ENCODE measurements at places on chromosomes 12 and 14.

DNA sequence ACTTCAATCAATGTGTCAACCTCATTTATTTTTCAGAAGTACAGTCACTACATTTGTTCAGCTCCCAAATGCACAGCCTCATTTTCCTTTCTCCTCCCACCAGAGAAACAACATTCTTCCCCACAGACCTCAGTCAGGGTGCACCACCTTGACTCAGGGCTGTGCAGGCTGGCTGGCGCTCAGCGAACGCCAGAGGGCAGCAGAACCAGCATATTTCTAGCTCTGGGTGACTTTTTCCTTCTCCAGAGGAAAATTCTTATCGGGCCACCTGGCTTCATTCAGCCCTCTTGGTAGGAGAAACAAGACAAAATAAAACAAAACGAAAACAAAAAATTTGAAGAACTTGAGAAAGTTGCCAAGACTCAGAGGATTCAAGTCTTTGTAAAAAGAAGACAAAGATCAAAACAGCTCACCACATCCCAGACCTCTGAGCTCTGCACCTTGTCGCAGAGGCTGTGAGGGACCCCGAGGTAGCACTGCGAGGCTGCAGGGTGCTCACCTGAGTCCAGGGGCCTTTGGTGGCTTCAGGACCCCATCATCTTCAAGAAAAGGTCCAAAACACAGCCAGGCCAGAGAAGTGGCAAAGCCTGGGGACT lies 33.7 kb downstream of the PAH start:
- no peak overlapping the region for H3K27ac ChIP-seq
- H3K4me1 ChIP-seq: peaks cover 4% of the 10 kb centered on the region
- peaks cover 29% of the 10 kb centered on the region for H3K27me3 ChIP-seq
- no peaks in the 10 kb centered on the region for H3K36me3 ChIP-seq
- no peak overlapping the region for H3K4me3 ChIP-seq

DNA sequence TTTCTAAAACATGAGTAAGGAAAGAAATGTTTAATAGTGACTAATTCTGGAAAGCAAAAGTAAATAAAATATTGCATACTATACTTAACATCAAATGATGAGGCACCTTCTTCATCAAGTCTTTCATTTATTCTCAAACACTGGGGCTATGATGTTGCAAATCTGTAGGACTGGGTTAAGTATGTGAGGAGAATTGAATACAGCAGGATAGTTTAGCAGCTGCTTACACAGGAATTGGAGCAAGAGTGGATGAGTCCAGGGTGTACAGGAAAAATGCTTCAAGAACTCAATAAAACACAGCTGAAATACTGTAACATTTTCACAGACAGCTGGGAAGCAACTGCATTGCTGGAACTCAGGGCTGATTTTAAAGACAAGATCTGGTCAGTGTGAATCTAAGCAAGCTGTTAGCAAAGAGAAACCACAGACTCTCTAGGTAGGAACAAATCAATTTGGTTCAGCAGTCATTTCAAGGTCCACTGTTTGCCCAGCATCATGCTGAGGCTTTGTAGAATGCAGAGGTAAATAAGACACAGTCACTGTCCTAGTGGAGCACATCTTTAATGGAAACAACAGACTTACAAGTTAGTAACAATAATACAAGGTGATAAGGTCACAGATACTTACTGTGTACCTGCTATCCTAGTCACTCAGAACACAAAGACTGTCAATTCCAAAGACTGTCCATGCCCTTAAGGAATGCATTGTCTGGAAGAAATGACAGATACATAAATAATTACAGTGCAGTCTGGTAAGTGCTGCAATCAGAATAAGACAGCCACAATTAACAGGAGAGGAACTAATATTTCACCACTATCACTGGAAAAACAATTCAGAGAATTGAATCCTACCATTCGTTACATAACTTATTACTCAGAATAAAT lies 96.8 kb upstream of the DACT1 start:
- H3K27ac ChIP-seq: no peak overlapping the region
- peaks cover 12% of the 10 kb centered on the region for H3K36me3 ChIP-seq
- no peak for DNase-seq
- peaks cover 6% of the 10 kb centered on the region for H3K4me1 ChIP-seq

GRCh38 chr12:8035440-8036010 lies 3.0 kb downstream of the FOXJ2 start:
- no peak for DNase-seq
- peaks cover 4% of the 10 kb centered on the region for H3K36me3 ChIP-seq
- peak overlapping the region; percentile 94 for H3K4me3 ChIP-seq
- no peaks in the 10 kb centered on the region for H3K27me3 ChIP-seq
- peaks cover 64% of the 10 kb centered on the region for H3K4me1 ChIP-seq

DNA sequence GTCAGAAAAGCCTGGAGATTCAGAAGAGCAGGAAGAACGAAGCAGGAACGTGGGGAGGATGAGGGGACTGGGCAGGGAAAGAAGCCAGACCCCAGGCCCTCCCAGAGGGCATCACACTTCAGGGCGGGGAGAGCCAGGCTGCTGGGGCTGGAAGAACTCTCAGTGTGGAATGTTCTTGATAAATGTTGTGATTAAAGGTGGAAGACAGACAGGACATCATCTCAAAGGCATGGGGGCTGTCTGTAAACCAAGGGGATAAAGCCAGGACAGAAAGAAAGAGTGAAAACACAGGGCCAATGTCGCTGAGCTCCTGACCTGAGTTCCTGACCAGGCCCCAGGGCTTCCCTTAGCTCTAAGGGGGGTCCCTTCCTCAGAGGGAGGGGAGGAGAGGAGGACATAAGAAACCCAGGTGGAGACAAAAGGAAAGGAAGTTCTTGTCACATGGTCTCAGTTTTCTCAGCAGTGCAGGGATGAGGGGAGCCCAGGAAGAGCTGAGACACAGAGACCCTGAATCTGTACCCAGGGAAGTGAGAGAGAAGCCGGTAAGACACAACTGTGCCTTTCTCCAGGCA lies 56.3 kb downstream of the SETD3 start:
- no peak for DNase-seq
- peaks cover 6% of the 10 kb centered on the region for H3K36me3 ChIP-seq
- H3K27ac ChIP-seq: peak overlapping the region; percentile 94
- H3K4me1 ChIP-seq: peaks cover 24% of the 10 kb centered on the region

DNA sequence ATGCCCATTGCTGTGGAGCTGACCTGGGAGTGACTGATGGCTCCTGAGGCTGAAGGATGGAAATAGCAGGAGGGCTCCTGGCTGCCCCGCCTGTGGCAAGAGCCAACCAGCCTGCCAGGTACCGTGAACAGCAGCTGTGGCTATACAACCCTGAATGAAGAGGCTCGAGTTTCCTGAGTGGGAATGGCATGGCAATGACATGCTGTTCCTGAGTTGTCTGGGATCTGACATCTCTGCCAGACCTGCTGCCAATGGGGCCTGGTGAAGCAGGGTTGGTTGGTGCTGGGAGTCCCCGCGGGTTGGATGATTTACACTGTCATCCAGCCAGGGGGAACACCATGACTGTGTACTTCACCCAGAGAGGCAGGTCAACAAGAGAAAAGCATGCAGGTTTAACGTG lies 31.8 kb upstream of the LRRC10 start:
- no peak overlapping the region for H3K27ac ChIP-seq
- no peak overlapping the region for H3K4me3 ChIP-seq
- peaks cover 10% of the 10 kb centered on the region for H3K27me3 ChIP-seq
- no peak for DNase-seq
- no peaks in the 10 kb centered on the region for H3K36me3 ChIP-seq

GRCh38 chr12:46384451-46385309 lies 12.1 kb upstream of the SLC38A2 start:
- H3K4me3 ChIP-seq: peak overlapping the region; percentile 91
- no peaks in the 10 kb centered on the region for H3K27me3 ChIP-seq
- DNase-seq: no peak
- peak overlapping the region; percentile 93 for H3K27ac ChIP-seq

DNA sequence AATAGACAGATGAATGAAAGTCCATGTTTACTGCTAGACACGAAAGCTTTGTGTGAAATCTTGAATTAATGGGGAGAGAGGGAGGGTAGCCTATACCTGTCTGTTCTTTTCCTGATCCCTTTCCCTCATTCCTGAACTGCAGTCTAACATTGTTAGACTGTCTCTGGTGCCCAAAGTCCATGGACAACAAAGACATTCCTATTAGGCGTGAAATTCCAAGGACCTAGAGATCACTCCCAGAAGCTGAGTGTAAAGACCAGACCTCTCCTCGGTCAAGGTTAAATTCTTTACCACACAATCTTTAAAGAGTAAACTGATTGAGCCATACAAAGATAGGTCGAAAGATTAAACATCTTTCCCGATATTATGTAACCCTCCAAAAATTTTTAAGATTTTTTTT lies 270.7 kb upstream of the GARIN2 start:
- no peak for DNase-seq
- no peaks in the 10 kb centered on the region for H3K27me3 ChIP-seq

DNA sequence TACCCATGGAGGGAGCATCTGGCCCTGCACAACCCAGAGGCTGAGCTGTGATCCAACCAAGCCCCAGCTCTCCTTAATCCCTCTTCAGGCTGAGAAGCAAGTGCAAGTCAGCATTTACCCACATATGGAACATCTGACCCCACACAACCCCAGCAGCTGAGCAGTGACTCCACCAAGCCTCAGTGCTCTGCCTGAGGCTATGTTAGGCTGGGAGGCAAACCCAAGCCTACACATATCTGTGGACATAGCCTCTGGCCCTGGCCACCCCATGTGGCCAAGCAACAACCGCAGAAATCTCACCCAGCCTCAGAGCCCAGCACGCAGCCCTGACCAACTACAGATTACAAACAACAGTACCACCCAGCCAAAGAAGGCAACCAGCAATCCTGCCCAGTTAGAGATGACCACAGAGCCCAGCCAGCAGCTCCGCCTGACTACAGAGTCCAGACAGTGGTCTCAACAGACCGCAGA lies 142.8 kb downstream of the NUAK1 start:
- H3K4me1 ChIP-seq: no peaks in the 10 kb centered on the region
- no peak overlapping the region for H3K27ac ChIP-seq
- H3K4me3 ChIP-seq: no peak overlapping the region
- H3K27me3 ChIP-seq: peaks cover 9% of the 10 kb centered on the region

GRCh38 chr14:100871234-100872186 lies 32.0 kb downstream of the RTL1 start:
- no peaks in the 10 kb centered on the region for H3K36me3 ChIP-seq
- peaks cover 4% of the 10 kb centered on the region for H3K27me3 ChIP-seq
- peaks cover 2% of the 10 kb centered on the region for H3K4me1 ChIP-seq
- DNase-seq: no peak
- no peak overlapping the region for H3K4me3 ChIP-seq

- H3K4me3 ChIP-seq: peak overlapping the region; percentile 21
- H3K27ac ChIP-seq: peak overlapping the region; percentile 8
- H3K27me3 ChIP-seq: no peaks in the 10 kb centered on the region
- H3K4me1 ChIP-seq: peaks cover 37% of the 10 kb centered on the region
Measured at GRCh38 chr14:91047174-91047753, 13.2 kb downstream of the RPS6KA5 start.

DNA sequence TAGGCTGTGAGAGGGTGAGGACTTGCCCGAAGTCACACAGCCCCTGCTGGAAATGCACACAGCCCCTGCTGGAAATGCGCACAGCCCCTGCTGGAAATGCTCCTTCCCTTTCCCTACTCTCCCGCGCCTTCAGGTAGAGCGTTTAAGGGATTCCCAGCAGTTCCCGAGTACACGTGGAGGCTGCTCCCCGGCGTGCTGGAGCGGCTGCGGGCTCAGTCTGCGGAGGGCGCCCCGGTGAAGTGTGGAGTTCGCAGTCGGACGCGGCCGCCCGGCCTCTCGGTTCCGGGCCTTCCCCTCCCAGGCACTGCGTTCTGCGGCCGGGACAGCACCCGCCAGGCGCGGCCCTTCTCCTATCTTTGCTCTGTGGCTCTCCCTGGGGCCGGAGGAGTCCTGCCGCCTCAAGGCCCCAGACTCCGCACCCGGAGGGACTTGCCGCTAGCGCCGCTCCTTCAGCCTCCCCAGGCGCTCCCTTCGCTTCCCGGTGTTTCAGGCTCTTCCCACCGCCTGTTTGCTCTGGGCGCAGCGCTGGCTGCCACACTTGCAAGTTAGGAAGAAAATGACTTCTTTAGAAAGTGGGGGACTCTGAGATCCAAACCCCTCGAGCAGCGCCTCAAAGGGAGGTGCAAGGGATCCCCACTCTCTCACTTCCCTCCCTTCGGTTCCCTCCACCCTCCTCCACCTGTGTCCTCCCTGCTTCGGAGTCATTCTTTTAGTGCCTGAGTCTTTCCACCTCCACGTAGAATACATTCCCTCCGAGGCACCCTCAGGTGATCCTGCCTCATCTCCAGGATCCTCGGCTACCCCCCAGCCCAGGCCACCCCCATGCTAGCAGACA lies 8.3 kb upstream of the TBX5 start:
- no peak overlapping the region for H3K4me3 ChIP-seq
- H3K27ac ChIP-seq: no peak overlapping the region
- peaks cover 66% of the 10 kb centered on the region for H3K27me3 ChIP-seq
- peaks cover 2% of the 10 kb centered on the region for H3K4me1 ChIP-seq

DNA sequence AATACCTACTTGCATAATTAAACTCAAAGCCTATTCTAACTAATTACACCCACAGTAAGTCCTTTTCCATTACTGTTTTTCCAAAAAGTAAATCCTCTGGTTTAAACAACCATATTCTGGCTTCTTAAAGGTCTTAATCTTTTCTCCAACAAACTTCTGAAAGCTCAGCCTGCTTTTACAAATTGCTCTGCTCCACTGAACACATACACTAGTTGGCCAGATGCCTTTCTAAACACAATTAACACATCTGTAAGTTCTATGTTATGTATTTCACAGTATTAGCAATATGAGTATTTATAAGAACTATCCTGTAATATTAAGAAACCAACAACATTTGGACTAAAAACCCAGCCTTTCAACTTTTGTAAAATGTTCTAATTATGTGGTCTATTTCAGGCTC lies 30.1 kb downstream of the PTPRB start:
- no peak overlapping the region for H3K27ac ChIP-seq
- H3K36me3 ChIP-seq: peaks cover 4% of the 10 kb centered on the region
- no peak for DNase-seq
- no peak overlapping the region for H3K4me3 ChIP-seq
- peaks cover 51% of the 10 kb centered on the region for H3K27me3 ChIP-seq
- H3K4me1 ChIP-seq: peaks cover 9% of the 10 kb centered on the region

- no peak overlapping the region for H3K4me3 ChIP-seq
- peaks cover 19% of the 10 kb centered on the region for H3K4me1 ChIP-seq
- DNase-seq: no peak
- H3K36me3 ChIP-seq: peaks cover 8% of the 10 kb centered on the region
Measured at GRCh38 chr12:1328391-1328790, 266.0 kb downstream of the FBXL14 start.

DNA sequence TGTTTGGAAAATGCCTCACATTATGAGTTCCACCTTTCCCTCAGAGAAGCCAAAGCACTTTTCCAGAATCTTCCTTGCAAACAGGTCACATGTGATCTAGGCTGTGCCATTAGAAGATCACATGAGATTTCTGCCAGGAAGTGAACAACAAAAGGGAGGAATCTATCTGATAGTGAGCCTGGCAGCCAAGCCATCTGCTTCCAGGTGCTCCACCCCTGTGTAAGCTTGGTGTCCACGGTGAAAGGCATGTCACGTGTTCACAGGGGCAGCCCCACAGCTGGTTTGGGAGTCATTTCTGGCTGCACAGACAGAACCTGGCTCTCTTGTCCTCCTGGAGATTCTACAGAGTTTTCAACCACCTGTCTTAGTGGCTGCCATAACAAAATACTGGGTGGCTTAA lies 3.5 kb upstream of the KSR2 start:
- no peak overlapping the region for H3K4me3 ChIP-seq
- H3K4me1 ChIP-seq: peaks cover 4% of the 10 kb centered on the region
- no peak for DNase-seq
- H3K27me3 ChIP-seq: peaks cover 33% of the 10 kb centered on the region
- no peak overlapping the region for H3K27ac ChIP-seq

GRCh38 chr14:50394713-50395112 lies 2.0 kb downstream of the CDKL1 start:
- no peak overlapping the region for H3K27ac ChIP-seq
- peaks cover 5% of the 10 kb centered on the region for H3K4me1 ChIP-seq
- H3K4me3 ChIP-seq: no peak overlapping the region

GRCh38 chr12:47551426-47551851 lies 154.4 kb downstream of the RPAP3 start:
- H3K36me3 ChIP-seq: peaks cover 2% of the 10 kb centered on the region
- H3K27me3 ChIP-seq: peaks cover 8% of the 10 kb centered on the region
- no peak for DNase-seq
- no peak overlapping the region for H3K27ac ChIP-seq
- H3K4me1 ChIP-seq: peaks cover 3% of the 10 kb centered on the region

Data from T-helper 17 cell (primary cell).